ENCODE measurements at places on chromosomes 5 and 9.

DNA sequence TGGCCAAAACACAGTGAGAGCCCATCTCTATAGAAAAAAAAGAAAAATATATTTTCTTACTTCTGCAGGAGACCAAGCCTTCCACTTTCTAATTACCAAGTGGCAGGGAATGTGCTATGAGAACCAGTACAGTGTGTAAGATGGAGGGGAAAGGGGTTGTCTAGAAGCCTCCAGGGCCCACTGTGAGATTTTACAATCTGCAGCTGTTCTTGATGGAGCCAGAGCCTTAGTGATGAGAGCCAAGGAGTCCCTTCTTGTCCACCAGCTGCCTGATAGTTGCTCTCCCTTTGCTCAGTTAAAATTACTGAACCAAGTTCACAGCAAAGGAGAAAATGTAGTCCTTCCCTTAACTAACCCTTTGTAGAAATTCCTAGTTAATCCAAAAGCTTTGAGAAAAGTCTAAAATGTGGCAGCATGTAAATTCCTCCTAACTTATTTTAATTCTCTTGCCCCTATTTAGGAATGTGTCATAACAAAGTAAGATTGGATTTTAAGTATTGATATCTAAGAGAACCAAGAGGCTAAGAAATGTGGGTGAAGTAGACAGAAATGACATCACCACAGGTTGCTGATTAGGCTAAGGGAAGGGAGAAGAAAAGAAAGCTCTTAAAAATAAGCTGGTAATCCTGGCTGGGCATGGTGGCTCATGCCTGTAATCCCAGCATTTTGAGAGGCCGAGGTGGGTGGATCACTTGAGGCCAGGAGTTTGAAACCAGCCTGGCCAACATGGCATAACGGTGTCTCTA is 19.3 kb downstream of the SRP19 start:
- no peak for DNase-seq

DNA sequence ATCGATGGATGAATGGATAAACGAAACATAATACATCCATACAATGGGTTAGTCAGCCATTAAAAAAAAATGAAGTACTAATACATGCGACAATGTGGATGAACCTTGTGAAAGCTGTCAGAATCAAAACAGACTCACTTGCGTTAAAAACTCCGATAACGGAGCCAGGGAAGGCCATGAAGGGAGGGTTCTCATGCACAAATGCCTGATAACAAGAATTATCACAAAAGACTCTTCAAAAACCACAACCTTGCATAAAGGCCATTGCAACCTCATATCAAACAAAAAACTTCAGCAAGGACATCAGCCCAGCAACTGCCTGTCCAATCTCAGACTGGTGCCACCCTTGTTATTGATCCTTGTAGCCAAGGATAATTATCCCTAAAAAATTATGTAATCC is 13.7 kb downstream of the ERMP1 start:
- no peak for DNase-seq

DNA sequence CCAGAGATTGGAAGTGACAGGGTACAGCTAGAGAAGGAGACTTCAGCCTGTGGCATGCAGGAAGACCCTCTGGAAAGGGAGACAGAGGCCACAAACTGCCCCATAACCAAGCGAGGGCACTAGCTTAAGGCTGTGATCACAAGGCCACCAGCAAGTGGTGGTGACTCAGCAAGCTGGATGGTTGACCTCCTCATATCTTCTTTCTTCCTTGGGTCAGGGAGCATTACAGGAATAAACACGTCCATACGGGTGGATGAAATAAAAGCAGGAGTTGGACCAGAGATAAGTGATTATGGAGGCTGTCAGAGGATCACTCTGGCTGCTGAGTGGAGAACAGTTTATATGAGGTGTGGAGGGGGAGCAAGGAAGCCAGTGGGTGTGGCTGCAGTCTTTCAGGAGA is 234.6 kb upstream of the TAS2R1 start:
- DNase-seq, result no peak

GRCh38 chr5:375921-376798 is 54.6 kb downstream of the AHRR start:
- DNase-seq, result no peak

DNA sequence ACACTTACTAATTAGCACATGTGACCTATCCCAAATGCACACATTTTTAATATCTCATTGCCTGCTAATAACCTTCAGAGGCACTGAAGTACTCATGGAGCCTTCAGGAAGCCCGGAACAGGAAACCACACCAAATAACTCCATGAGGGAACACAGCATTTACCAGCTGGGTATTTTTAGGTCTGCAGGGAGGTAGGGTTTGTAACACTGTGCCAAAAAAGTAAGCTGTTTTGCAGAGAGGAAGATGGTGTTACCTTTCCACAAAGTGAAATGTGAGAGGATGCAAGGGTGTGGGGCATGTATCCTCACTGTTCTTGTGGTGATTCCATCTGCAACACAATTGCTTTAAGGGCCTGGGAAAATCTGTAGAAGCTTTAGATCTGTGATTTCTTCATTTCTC is 64.4 kb downstream of the NUDT12 start:
- no peak for DNase-seq

DNA sequence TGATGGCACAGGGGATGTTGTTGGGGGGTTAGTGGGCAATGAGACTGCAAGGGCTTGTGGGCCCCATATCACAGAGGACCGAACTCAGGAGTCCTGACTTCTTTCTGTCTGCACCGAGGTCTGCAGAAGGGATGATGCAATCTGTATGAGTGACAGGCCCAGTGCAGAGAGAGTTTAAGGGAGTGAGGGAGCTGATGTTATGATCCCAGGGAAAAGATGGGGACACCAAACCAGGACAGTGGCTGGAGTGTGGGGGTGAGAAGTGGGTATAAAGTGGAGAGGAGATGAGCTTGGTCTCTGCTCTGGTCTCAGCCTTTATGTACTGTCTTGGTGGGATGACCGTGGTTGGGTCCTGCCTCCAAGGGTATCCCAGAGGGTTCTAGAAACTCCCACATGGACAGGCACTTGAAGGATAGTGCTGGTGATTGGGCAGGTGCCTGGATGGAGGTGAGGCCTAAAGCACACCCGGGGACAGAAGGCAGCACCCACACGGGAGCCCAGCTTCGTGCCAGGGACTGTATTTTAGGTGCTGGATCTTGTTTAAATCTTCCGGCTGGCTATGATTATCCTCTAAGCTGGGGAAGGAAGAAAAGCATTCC is 21.9 kb downstream of the GSN start:
- no peak for DNase-seq

GRCh38 chr5:123546657-123547056 is 34.7 kb downstream of the CSNK1G3 start:
- no peak for DNase-seq

DNA sequence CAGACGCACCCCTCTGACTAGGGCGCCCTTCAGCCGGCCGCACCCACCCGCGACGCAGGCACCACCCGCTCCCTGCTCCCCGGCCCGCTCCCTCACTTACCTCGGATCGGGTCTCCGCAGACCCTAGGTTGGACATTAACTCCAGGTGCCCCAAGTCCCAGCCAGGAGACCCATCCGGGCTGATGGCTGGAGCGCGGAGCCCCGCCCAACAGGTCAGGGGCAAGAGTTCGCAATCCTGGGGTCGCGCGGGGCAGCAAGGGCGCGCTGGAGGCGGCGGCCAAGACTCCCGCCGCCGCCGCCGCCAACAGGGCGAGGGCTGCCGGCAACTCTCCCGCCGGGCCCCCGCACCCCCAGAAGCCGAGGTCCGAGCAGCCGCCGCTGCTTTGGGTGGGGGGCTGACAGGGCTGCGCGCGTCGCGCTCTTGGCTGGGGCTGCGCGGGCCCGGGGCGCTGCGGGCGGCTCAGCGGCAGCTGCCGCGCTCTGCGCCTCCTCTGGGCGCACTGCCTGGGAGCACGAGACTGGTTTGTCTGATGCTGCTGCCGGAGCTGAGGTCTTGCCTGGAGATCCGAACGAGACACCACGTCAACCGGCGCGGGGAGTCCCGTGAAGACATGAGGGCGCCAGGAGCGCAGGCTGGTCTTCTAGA is at the start of gene GDNF:
GDNF (minus strand) TSS at position 635 of the 646 bp plus-strand sequence. CDS start 5,245 bp downstream, outside the sequence.
- no peak for DNase-seq

GRCh38 chr5:168801567-168801966 is 222.4 kb upstream of the PANK3 start:
- DNase-seq, result no peak

- no peak for DNase-seq
Measured at GRCh38 chr9:109439378-109440116, 58.6 kb downstream of the PTPN3 start.

DNA sequence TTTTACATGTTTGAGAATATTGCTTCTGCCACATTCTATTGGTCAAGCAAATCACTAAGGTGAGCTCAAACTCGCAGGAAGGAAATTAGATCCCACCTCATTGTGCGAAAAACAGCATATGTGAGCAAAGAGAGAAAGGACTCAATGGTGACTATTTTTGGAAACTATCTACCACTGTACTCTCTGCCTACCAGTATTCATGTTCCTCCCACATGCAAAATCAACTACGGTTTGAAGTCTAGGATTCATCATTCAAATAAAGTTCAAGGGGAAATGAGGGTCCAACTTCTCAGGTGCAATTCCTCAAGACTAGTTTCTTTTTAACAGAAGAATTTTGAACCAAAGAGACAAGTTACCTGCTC is 60.6 kb downstream of the FAM174A start:
- no peak for DNase-seq

DNA sequence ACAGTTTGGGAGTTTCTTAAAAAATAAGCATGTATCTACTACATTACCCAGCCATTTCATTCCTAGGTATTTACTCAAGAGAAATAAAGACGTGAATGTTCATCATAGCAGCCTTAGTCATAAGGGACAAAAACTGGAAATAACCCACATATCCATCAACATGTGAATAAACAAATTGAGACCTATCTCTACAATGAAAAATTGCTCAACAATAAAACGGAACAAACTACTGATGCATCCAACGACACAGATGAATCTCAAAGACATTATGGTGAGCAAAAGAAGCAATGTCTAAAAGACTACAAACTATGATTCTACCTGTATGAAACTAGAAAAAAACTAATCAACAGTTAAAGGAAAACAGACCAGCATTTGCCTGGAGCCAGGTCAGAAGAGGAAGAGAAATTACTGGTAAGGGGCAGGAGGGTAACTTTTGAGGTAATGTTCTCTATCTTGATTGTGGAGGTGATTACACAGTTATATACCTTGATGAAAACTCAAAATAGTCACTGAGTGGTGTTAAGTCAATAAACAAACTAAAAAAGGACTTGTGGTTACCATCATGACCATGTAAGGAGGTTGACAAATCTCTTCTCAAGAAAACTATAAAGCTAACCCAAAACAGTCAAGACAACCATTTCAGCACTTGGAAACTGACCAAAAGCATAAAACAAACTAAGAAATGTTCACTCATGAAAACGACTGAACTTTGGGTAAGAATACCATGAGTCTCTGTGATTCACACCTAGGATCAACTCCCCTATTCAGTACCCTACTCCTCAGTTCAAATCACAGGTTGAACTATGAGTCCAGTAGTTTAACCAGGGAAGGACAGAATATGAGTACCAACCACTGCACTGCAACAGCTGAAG is 10.4 kb downstream of the UIMC1 start:
- DNase-seq, result no peak

DNA sequence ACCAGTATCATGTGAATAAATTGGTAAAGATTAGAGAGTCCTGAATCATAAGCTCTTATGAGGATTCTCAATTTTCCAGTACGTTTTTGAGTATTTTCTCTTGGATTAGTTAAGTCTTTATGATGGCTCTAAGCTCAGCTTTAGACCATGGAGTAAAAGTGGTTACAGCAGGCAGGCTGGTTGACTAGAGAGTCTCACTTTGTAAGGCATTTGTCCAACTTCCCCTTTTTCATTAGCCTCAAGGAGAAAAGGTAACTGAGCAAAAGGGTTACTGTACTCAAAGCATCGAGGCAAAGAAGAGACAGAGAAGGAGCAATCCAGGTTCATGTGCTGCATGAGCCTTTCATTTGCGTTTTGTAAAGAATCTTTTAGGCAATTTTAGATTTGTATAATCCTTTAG is 8.5 kb downstream of the NOP16 start:
- DNase-seq, result no peak

DNA sequence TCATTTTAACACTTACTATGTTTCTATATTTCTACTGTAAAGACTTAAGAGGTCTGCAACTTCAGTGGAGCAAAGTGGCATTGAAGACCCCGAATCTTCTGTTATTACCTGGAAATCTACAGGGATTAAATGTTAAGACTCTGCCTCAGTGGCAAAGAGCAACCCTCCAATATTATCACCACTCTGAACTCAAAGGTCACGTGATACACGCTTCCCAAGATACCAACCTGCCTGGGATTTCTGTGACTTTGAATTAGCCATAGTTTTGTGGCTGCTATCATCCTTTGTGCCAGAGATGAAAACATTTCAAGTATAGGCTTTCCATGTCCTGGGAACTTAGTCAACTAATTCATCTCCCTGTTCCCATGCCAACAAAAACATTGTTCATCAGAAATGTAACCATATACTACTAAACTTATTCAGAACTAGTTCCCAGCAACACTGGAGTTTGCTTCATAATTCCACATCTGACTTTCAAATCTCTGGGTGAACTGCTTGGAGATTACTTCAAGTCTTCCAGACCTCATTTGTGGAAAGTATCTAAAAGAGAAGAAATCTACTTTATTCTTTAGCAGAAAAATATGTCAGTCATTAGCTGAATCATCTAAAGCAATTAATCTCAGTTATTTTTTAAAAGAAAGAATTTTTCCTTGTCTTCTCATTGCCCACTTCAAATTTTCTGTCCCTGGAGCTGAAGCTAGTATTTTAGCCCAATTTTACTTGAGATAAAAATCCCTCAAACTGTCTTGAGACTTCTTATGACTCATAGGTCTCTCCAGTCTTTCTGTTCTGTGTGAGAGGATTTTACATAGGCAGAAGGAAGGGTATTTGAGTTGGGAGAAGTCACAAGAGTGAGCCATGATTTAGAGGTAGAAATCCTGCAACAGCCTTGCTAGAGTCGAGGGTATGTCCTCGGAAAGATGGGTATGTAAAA is 83.0 kb downstream of the ZNF462 start:
- DNase-seq, result no peak

DNA sequence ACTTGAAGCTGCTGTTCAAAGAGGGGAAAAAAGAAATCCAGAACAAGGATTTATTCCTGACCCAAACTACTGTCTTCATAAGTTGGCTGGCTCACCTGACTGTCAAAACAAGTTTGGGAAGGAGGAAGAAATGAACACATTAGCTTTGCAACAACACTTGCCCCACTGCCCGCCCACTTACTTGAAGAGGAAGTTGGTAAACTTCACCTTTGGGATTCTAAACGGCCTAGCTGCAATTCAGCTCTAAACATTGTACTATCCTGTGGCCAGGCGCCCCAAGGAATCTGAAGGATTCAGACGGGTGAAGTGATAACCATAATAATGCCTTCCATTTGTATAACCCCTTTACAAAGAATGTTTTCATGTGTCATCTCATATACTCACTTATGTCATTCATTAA is 199.4 kb downstream of the ARRDC3 start:
- no peak for DNase-seq

- DNase-seq, result no peak
Measured at GRCh38 chr5:126339215-126339805, 83.9 kb upstream of the GRAMD2B start.

DNA sequence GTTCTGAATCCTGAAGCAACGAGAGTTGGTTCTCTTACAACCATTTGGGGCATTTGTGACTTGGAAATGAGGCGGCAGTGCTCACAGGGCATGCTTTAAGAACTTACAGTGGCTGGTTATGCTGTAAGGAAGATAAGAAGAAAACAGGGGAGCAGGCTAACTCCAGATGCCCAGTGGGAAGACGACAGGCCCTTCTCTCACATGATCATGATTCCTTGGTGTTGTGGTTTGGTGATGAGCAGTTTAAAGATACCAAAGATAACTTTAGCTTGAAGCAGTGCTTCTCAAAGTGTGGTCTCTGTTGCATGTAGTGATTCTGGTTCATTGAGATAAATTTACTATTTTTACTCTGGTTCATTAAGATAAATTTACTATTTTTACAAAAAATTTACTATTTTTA is 2.6 kb upstream of the HABP4 start:
- no peak for DNase-seq

GRCh38 chr5:168712280-168712924 is 133.2 kb upstream of the PANK3 start:
- DNase-seq, result no peak

Measured in cortex of kidney (tissue), 1 donor.